ENCODE measurements at places on chromosomes 1 and 21. TPM values are rescaled to one million over a fixed set of nuclear protein-coding genes. Genes with fewer than 3 reads are reported as not detected.

OVAAL gene
- polyA plus RNA-seq: not detected

OR14C36 gene
- polyA plus RNA-seq: not detected

NUP210L gene
- polyA plus RNA-seq: 0.14 TPM

SPRR4 gene
- polyA plus RNA-seq: not detected

CLIC4 gene
- polyA plus RNA-seq: 168 TPM

SPRR1A gene
- polyA plus RNA-seq: not detected

- no peak for DNase-seq
Observed at GRCh38 chr1:158654571-158654970, 31.9 kb downstream of the SPTA1 start.

- no peak for DNase-seq
Observed at GRCh38 chr1:232183266-232183800, 446.6 kb downstream of the SIPA1L2 start.

DNA sequence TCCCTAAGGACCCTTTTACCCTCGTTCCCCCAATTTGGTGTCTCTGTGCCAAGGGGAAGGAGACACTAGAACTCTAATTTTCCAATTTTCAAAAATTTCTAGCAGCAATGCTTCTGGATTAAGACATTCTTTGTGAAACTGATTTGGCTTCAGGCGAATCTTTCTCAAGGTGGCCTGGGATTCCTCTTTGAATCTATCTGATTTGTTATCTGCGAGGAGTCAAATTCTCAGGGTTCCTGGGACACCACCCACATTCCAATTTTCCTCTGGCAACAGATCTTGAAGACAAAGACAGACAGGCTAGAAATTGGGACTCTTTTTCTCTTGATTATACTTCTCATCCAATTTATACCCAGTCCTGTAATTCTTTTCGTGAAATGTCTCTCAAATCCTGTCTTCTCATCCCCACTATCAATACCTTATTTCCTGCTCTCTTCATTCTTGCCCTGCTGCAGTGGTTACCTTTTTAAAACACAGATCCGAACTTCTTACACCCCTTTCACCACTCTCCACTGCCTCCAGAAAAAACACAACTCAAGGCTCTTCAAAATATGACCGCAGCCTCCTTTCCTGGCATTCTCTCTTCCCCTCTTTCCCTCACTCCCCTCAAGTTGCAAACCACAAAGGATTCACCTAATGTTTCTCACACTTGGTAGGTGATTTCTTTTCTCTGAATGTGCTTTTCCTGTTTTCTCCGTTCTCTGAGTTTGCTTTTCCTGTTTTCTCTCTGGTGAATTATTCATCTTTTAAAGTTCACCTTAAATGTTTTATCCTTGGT is 2.7 kb upstream of the MPZL1 start:
- DNase-seq: no peak

DNA sequence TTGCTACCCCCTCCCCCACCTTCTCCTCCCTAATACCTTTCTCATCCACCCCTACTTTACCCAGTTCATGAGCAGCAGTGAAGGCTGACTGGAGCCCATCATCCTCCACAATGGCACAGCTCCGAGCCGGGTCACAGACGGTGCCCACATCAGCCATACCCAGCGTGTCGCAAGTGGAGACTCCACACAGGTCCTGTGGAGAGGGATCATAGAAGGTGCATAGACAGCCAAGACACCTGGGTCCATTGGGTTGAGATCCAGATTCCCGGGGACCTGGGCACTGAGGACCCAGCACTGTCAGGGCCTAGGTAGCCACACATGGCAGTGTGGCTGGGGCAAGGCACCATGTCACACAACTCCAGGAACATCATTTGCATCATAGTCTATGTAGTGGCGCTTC is 2.7 kb downstream of the ADAMTS4 start:
- DNase-seq: no peak

DNA sequence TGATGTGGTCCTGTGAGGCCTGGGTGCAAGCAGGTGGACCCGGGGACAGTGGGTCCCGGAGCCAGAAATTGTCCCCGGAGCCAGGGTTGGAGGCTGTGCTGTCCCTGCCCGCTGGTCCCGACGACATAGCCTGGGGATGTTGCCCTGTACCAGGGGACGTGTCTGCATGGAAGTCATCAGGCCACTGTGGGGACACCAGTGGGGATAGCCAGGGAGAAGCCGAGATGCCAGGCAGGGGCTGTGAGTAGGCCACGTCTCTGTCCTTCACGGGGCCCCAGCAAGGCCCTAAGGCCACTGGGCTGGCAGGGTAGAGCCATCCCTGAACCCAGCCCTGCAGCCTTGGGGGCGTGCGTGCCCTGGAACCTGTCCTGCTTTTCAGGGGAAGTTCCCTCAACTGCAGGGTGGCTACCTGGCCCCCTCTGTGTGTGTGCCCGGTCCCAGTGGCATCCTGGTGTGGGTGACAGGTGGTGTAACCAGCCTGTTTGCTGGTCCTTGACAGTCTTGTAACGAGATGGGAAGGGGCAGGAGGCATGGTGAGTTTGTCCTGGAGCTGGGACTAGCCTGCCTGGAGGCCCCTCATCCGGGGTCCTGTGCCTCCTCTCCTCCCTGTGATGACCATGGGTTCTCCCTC is 73.2 kb downstream of the OBSCN start:
- no peak for DNase-seq

DNA sequence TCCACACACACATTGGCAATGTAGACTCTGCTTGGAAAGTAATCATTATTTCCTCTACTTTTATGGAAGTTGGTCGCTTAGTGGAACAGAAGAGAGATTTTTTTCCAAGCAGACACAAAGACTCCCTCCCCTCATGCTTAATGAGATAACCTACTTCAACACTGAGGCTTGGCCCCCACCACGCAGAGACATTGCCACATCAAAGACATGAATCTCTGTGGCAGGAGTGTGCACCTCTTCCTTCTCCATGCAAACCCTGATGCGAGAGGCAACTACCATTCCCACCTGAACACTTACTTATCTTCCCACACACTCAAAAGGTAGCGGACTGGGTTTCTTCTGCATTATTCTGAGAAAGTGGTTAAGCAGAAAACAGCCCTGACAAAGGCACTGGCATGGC is 37.3 kb upstream of the LPAR3 start:
- no peak for DNase-seq

Measured in left renal pelvis (tissue), 4 donors.